ENCODE measurements at places on chromosomes 7 and 10.

DNA sequence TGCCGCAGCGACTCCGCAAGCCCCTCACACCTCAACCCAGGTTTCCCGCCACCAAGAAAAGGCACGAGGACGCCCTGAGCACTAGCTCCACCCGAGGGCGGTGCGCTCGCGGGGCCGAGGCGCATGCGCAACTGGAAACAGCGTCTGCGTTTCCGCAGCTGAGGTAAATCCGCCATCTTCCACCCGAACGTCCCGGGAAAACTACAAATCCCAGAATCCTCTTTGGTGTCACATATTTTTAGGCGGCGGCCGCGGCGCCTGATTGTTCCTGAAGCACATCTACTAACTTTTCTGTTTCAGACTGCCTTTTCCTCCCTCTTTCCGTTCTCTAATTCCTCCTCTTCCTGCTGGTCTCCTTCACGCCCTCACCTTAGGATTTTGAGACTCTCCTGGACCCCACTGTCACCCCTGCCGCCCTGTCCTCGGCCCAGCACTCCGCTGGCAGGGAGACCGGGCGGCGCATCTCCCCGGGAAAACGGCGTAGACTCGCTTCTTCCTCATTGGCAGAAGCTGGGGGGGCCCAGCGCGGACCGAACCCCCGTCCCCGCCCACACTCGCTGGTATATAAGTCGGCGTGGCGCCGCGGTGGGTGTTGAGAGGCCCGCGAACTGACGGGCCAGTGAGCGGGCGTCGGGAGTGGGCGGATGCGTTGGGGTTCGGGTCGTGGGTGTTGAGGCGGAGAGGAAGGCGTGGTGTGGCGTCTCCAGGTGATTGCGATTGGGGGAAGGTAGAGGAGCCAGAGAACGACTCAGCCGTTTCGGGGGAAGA lies at the start of gene ZCWPW1:
ZCWPW1 (minus strand) TSS at position 505 of the 768 bp plus-strand sequence. CDS start 8,054 bp downstream, outside the sequence.
- peak; percentile 97 for DNase-seq

DNA sequence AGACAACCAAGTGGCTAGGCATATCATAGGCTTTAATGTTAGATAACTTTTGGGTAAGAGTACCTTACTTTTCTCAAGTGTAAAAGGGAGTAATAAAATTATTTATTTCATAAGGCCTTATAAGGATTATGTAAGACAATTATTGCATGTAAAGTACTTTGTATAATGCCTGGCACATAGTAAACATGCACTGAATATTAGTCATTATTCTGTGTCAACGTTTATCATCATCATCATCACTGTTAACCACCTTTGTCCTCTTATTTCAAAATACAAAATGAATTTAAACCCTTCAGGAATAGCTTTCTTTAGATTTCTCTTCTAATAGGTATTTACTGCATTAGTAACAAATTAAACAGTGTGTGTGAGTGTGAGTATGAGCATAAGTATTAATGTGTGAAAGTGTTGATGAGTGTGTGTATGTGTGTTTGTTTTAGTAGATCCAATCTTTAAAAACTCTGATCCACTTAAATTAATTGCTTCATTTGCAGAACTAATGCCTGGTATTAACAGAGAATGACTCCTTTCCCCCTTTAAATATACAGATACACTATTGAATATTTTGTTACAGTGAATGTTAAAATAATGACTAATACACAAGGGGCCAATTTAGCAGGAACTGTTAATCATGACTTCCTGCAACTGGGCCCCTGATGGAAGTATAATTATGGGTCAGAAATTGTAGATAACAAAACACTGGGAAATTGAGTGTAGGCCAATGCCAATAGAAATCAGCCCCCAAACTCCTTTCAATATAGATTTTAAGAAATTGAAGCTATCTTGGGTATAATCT lies 213.3 kb upstream of the FZD8 start:
- DNase-seq = no peak

- no peak for DNase-seq
Measured at GRCh38 chr7:234708-235553, 42.6 kb downstream of the FAM20C start.

DNA sequence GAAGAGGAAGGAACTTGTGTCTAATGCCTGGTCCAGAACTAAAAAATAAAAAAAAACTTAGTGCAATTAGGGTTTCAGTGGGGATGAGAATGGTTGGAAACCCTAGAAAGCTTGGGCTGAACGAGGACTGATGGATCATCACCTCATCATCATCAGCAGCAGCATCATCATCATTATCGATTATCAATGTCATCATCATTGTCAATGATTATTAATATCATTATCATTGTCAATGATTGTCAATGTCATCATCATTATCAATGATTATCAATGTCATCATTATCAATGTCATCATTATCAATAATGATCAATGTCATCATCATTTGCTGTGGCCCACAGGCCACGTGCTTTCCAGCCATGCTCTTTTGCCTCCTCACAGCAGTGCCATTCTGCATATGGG lies 952.0 kb upstream of the ZNF722 start:
- DNase-seq = no peak

DNA sequence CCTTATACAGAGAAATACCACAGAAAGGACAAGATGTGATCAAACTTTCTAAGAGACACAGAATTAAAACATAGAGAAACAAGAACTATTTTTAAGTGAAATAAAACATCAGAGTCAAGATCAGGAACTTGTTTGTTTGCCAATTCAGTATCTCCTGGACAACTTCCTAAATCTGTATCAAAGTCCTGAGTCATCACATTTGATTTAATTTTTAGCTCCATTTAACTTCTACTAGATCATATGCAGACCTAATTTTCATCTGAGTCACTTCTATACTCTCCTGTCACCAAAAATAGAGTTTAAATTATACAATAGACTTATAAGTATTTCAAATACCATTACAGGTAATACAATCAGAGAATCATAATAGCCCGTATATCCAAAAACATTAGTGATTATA lies 268.1 kb downstream of the PRKG1 start:
- DNase-seq = no peak

DNA sequence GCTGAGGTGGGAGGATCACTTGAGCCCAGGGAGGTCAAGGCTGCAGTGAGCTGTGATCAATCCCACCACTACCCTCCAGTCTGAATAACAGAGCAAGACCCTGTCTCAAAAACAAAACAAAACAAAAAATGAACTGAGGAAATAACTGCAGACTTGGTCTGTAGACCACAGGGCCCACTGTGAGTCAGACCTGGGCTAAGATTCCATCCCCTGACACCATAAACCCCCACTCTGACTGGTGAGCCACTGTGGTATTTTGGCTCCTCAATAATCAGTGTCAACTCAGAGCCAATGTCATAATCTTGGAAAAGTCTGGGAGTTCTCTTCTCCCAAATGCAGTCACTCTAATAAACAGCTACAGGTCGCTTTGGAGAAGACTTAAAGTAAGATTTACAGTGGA lies 24.0 kb upstream of the ERCC6 start:
- no peak for DNase-seq

- no peak for DNase-seq
Measured at GRCh38 chr7:93374345-93374940, 142.3 kb downstream of the VPS50 start.

DNA sequence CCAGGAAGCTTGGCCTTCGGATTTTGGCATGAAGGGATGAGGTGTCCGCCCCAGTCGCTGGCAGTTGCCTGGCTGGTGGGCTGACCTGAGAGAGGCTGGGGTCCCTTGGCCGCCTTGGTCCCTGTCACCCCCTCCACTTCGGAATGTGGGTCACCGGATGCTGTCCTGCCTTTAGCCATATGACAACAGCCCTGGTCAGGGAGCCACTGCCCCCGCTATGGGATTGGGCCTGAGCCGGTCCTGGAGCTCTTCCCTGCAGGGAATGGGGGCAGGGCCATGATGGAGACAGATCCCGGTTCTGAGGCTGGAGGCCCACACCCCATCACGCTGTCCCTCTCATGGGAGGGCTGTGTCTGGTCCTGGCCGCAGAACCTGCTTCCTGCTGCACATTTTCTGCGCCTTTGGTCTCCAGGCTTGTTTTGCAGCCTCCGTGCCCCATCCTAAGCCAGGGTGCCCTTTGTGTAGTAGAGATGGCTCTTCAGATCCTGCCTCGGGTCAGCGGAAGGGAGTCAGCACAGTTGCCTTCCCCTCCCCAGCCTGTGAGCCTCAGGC lies 22.6 kb downstream of the PFKFB3 start:
- no peak for DNase-seq

GRCh38 chr7:137981668-137982067 lies 20.2 kb downstream of the CREB3L2 start:
- DNase-seq = no peak

DNA sequence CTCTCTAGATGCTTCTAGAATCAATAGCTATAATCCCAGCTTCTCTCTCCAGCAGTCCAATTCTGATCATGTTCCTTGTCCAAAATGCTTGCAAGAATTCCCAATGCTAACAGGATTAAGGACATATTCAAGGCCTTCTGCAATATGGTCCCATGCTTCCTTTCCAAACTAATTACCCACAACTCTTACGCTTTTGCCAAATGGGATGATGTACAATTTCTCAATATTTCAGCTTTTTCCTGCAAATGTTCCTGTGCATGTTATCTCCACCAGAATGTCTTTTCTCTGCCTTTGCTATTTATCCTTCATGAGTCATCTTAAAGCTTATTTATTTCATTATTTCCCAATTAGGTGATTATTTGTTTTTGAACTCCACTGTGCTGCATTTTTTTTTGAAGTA lies 556.4 kb downstream of the SORCS1 start:
- DNase-seq = no peak

DNA sequence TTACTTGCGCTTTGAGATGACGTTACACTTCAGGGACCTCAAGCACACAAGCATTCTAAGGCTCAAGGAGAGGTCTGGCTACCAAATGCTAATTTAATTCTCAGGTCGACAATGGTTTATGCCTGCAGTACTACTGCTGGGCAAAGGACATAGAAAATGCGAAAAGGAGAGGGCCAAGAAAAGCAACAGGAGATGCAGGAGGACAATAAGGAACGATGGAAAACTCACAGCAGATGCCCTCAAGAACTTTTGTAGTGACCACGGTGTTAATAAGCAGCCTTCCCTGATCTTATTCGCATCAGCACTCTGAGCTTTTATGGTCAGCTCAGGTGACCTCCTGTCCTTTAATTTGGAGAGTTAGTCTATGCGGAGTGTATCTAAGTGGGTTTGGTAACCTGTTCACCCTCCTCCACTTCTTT lies 146.3 kb downstream of the GPR85 start:
- no peak for DNase-seq

DNA sequence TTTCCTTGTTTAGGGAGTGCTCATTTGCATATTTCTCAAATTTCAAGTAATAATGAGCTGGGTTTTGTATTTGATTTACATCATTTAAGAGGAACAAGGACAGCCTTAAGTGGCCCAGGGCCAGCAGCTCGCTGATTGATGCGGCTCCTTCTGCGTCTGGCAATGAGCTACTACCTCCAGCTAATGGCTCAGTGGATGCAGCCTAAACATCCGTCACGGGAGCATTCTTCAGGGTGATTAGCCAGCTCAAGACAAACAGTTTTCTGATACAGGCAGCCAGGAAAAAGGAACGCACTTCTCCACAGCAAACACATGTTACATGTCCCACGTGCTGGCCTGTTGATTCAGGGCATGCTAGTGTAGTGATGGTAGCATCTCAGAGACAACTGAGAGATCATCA lies 169.3 kb upstream of the TCERG1L start:
- no peak for DNase-seq

DNA sequence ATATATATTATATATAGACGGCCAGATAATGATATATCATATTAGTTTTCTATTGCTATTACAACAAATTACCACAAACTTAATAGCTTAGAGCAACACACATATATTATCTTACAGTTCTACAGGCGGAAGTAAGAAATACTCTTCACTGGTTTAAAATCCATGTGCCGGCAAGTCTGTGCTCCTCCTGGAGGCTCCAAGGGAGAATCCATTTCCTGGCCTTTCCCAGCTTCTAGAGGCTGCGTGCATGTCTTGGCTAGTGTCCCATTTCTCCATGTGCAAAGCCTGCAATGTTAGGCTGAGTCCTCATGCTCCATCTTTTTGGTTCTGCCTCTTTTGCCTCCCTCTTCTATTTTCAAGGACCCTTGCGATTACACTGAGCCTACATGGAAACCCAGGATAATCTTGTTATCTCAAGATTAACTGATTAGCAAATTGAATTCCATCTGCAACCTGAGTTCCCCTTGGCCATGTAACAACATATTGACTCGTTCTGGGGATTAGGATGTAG lies 23.9 kb upstream of the PNLIPRP3 start:
- DNase-seq = no peak

DNA sequence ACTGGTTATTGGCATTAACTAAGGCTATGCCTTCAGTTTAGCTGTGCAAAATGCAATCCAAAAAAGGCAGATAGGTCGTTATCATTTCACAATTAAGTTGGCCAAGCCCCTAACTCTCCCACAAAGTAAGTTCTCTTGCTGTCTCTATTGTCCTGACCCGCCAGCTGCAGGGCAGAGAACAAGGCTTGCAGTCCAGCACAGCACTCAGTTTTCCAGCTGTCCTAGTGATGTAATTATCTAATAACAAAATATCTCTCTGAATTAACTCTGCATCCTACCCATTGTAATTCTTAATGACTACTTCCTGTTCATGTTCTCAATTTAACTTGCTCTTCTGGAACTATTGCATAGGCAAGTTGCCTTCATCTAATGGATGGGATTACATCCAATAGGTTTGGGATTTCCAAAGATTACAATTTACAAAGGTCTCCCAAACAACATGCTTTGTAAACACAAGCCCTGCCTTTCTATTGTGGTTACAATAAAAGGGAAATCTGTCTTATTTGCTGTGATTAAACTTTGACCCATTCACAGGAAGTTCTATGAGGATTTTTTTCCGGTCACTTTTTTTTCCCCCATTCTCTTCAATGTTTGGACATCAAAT lies 55.2 kb downstream of the CDK6 start:
- no peak for DNase-seq

DNA sequence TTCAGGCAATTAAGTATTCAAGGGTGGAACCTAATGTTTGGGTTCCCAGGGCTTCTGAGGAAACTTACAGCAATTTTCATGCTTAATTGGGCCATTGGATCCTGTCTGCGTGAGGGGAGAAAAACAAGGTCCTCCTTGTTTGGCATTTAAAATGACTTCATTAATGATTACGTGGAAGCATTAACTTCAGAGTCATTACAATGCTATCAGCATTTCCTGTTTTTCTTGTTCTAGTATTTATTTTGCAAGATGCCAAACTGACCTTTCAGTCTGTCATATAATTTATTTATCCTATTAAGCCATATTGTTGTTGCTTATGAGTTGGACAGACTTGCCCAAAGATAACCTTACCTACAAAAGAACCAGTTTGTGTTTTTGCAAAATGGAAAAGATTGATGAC lies 324.1 kb upstream of the LRRN3 start:
- no peak for DNase-seq

GRCh38 chr10:71547876-71548846 lies 151.4 kb downstream of the CDH23 start:
- no peak for DNase-seq

All from stimulated activated CD8-positive, alpha-beta memory T cell treated with anti-CD3 and anti-CD28 coated beads, Interleukin-4, amount 100 ng/mL, for 1 hour (primary cell).